Suppressor macrophage treated with lipopolysaccharide for 4 hours (primary cell): ENCODE measurements at places on chromosomes 4 and X.

DNA sequence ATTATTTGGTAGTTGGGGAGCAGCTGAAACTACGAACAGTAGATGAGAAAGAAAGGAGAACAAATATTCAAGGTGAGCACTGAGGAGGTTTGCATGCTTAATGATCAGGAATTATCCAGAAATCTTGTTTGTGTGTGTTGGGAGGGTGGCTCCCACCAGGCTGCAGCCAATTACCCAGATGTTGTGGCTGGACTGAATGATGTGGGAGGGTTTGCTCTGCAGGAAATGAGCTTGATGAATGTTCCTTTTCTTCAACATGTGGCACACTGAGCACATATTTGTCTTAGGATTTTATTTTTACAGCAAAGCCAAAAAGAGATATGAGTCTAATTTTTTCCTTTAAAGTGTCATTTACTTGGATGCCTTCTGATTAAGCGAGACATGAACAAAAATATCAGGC lies 48.3 kb upstream of the AMOT start:
- DNase-seq = no peak

- no peak for DNase-seq
Observed at GRCh38 chr4:173365359-173365996, 5.3 kb upstream of the SAP30 start.

GRCh38 chrX:119698845-119699244 lies 5.9 kb upstream of the SEPTIN6 start:
- DNase-seq = peak; percentile 59

DNA sequence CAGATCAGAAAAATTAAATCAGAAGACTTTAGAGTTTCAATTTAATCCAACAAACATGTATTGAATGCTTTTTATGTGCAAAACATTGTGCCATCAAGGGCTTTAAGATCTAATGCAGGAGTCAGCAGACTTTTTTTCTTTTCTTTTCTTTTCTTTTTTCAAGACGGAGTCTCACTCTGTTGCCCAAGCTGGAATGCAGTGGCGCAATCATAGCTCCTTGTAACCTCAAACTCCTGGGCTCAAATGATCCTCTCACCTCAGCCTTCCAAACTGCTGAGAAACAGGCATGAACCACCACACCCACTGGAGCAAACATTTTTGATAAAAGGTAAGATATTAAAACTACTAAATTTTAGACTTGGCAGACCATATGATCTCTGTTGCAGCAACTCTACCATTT lies 24.6 kb upstream of the LRBA start:
- DNase-seq = no peak

DNA sequence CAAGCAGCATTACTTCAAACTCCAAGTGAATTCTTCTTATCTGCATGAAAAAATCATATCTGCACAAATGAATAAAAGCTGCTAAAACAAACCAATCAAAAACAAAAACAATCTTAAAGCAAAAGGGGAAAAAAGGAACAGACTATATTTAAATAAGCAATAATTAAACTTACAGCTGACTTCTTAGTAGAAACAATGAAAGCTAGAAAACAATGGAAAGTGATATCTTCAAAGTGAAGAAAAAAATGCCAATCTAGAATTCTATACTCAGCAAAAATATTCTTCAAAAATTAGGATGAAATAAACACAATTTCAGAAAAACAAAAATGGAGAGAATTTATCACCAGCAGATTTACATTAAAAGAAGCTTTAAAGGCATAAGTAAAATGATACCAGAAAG lies 20.0 kb downstream of the STBD1 start:
- no peak for DNase-seq

DNA sequence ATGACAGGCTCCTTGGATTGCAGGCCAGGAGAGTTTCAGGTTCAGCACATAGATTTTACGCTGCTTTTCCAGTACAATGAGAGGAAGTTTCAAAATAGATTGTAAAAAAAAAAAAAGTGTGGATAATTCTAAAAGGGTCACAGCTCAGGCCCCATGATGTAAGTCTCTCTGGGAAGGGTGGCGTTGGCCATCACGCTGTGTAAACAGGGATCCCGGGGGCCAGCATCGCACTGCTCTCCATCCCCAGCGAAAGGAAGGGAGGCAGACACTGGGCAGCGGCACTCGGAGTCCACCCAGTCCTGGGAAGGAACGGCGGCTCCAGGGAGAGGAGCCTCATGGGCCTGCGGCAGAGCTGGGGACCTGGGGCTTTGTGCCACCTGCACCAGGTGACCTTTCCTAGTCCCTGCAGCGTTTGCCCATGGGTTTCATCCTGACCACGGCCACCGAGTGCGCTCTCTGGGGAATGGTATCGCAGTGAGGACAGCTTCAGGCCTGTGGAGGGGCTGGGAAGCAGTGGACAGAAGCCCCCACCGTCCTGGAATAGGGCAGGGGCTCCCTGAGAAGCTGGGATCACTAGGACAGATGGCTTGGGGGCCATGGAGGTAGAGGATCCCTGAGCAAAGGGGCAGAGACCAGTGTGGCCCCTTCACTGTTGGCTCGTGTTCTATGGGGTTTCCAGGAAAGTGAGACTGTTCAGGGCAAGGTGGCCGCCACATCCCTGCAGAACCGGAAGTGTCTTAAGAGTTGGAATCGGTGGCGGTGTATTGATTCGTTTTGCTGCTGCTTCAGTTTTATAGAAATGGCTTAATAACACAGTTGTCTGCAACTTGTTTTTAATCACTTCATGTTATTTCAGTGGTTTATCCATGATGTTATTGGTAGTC lies 38.9 kb downstream of the RGS12 start:
- no peak for DNase-seq

DNA sequence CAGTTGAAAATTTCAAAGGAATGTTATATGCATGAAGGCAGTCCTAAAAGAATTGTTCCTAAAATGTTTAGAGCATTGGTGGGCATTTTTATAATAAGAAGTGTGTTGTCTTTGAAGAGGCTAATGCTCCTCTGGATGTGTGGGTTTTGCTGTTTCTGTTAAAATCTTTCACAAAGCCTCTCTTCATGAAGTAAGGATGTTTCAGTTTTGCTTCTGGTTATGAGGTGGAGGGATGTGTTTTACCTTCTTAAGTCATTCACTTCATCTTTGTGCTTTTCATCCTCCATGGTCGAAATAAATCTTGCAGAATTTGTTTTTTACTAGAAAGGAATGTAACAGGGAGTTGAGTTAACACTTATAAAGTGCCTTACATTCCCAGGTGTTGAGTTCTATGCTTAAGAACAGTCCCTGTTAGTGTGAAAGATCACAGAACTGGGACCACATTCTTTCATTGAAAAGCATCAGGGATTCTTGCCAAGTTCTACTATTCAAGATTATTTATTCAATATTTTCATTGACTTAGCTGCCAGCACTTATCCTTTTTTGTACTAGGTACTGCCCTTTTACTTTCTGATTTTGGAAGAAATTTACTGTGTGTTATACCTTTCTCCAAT lies 21.1 kb downstream of the FHIP1A start:
- DNase-seq = no peak

- no peak for DNase-seq
Observed at GRCh38 chrX:112664924-112665323, 14.8 kb downstream of the LHFPL1 start.

- no peak for DNase-seq
Observed at GRCh38 chr4:38605181-38605752, 58.7 kb upstream of the KLF3 start.

DNA sequence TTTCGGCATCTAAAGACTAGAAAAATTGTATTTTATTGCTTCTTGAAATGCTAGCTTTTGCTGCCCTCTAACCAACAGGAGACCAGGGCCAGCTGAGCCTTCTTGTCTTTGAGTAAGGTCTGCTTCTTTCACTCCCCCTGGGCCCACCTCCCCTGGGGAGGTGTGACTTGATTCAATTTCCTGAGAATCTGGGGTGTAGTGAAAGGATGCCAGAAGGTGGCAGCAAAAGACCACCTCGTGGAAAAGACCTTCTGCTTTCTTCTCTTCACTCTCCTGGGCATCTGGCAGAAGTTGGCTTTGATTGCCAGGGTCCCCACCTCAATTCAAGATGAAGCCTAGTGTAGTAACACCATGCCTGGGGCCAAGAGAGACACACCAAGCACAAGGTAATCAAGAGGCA lies 96.5 kb upstream of the MAOA start:
- peak; percentile 59 for DNase-seq

- no peak for DNase-seq
Observed at GRCh38 chrX:88135735-88136134, 611.3 kb upstream of the CPXCR1 start.

DNA sequence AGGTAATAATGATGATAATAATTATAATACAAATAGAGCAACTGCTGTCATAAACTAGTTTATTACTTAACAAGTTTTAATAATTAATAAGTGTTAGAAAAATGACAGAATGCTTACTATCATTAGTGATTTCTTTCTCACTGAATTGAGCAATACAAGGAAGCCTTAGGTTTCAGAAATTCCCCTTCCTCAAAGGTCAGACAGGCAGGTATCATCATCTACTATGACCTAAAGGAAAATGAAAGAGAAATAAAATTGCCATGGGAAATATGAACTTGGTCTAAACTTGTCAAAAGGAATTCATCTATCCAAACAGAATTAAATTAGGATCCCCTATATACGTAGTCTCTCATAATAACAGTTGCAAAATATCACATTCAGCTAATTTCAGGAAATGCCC lies 56.3 kb upstream of the SLC7A11 start:
- DNase-seq = peak; percentile 70

DNA sequence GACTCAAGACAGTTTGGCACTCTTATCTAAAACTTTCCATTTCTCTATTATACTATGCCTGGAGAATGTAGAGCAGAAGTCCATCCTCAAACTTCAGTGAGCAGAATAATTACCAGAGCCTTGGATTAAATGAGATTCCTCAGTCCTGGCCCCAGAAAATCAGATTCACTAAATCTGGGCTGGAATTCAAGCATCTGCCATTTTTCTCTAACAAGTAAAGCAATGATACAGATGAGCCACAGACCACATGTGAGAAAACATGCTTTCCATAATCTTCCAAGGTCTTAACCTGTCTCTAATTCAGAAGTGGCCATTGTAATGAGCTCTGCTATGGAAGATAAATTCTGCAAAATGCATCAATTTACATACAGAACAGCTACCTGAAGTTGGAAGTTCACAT lies 25.4 kb downstream of the SOWAHB start:
- DNase-seq = no peak

DNA sequence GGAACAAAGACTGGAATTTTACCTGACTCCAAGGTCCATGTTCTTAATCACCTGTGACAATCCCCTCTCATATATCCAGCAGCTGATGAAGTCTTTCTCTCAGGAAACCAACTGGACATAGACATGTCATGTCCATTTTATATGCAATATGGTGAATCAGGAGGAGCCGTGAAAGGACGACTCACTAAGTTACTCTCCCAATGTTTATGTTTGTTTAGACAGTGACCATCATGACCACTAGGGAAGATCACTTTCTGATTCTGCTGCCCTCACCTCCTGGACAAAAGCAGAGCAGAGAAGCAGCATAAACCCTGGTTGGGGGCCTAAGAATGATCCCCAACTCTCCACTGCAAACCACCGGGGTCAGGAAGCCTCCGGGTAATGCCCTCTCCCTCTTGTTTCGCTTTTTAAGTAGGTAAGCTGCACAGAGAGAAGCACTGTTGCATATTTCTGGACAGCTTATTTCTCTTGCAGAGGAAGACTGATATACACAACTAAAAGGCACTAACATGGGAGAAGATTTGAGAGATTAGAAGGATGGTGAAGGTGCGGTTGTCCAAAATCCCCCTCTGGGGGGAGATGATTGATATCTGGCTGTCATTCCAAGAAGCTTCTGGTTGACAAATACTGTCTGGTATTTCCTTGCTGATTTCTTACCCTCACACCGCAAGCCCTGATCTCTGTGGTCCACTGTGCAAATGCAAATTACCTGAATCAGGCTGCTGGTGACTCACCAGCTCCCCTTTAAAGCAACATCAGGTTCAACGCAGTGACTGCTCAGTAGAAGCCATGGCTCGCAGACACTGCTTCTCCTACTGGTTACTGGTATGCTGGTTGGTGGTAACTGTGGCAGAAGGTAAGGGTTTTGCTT lies at the start of gene ODAPH:
TSS of gene ODAPH (plus strand) at position 773 of the 871 bp plus-strand sequence. CDS start at position 790, 17 bp downstream.
- no peak for DNase-seq

- DNase-seq = peak; percentile 65
Observed at GRCh38 chr4:143404555-143404954, 67.9 kb downstream of the GAB1 start.

DNA sequence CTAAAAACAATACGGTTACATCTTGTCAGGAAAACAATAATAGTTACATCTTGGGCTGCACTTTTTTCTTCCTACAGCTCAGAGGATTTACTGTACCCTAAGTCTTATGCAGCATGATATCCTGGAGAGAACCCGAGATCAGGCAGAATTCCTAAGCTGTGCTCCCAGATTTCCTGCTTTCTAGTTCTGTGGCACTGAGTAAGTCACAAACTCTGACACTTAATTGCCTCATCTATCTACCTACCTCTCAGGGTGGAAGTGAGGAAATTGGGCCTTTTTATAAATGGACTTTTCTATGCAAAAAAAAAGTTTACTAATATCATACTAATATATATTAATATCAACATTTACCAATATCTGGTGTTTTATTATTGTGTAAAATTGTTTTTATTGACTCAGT lies 438.5 kb downstream of the INPP4B start:
- no peak for DNase-seq

GRCh38 chr4:177450426-177451107 lies 8.3 kb upstream of the AGA start:
- DNase-seq = no peak

- no peak for DNase-seq
Observed at GRCh38 chr4:27018076-27018475, 157.4 kb downstream of the STIM2 start.

DNA sequence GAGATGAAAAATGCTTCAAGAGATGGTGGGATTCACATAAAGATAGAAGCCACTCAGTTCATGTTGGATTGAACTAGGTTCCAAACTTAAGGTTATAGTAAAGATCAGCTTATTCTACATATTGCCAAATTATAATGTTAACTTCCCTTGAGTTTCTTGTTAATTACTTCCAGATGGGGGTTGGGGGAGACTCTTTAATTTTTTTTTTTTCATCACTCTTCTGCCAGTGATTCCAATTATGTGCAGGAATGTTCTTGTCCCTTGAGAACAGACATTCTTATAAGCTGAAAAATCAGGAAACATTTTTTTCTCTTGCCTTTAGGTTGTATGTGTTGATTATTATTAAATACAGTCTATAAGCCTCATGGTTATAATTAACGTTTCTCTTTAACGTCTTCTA lies 30.0 kb downstream of the MND1 start:
- DNase-seq = no peak

DNA sequence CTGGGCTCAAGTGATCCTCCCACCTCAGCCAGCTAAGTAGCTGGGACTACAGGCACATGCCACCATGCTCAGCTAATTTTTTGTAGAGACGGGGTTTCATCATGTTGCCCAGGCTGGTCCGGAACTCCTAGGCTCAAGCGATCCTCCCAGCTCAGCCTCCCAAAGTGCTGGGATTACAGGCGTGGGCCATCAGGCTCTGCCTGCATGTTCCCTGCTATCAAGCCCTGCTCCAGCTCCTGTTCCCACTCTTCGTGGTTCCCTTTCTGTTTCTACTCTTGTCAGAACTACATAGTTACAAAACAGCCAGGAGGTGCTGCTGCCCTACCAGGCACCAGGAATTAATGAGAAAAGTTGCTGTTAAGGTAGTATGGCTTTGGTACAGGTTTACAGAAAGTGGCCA lies 8.7 kb downstream of the TIMP1 start:
- no peak for DNase-seq
